ENCODE measurements at places on chromosomes 7 and 10. TPM values are rescaled to one million over a fixed set of nuclear protein-coding genes. Genes with fewer than 3 reads are reported as not detected.

The VAX1 gene
- not detected for total RNA-seq

The TRAPPC14 gene
- total RNA-seq, result 13.3 TPM

The ZDHHC6 gene
- 25.0 TPM for total RNA-seq

The TAS2R41 gene
- total RNA-seq, result 0.46 TPM

The PNLIPRP3 gene
- total RNA-seq, result not detected
